Erythroblast (primary cell): ENCODE measurements at places on chromosomes 16 and 17.
A peak's percentile ranks its signal among the peaks of the same experiment; 100 is the strongest.

- peak; percentile 36 for DNase-seq
These were observed 28.9 kb downstream of the ZDHHC7 start for GRCh38 chr16:84982434-84982833.

DNA sequence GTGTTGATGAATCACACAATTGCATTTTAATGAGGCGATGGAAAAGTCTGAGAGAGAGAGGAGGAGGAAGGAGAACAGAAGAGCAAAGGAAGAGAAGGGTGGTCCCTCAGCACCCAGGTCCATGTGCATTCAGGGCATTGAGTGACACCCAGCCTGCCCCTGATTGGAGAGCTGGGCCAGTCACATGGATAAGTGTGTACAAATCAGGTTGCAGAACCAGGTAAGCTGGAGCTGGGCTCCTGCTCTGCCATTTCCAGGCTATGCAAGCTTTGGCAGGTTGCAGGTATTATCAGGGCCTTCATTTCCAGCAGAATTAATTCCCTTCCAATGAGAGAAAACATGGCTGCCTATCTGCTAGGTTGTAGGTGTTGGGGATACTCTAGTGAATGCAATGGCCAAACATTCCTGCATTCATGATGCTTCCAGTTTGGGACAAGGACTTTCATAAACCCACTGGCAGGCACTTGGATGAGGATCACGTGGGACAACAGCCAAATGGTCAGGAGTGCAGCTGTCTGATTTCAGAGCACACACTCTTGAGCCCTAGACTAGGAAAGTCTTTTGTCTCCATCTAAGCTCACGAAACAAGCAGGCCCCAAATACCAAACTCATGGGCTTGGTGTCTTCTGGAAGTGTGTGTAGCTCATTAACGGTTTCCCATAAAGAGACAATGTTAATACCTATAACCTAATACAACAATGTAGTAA lies 577.9 kb upstream of the CDH5 start:
- no peak for DNase-seq

- no peak for DNase-seq
These were observed at the start of gene FGF11 for GRCh38 chr17:7439462-7440112. TSS of gene FGF11 (plus strand) at chr17:7439512. CDS start at chr17:7439621, 109 bp downstream.

- DNase-seq: no peak
These were observed 35.4 kb upstream of the ENPP7 start for GRCh38 chr17:79695293-79695790.

GRCh38 chr17:36463916-36464764 lies 22.3 kb upstream of the ZNHIT3 start:
- peak; percentile 92 for DNase-seq

GRCh38 chr17:83173914-83174361 lies 94.5 kb downstream of the METRNL start:
- DNase-seq: no peak

GRCh38 chr16:57693550-57693949 lies 1.1 kb upstream of the DRC7 start:
- DNase-seq: no peak

DNA sequence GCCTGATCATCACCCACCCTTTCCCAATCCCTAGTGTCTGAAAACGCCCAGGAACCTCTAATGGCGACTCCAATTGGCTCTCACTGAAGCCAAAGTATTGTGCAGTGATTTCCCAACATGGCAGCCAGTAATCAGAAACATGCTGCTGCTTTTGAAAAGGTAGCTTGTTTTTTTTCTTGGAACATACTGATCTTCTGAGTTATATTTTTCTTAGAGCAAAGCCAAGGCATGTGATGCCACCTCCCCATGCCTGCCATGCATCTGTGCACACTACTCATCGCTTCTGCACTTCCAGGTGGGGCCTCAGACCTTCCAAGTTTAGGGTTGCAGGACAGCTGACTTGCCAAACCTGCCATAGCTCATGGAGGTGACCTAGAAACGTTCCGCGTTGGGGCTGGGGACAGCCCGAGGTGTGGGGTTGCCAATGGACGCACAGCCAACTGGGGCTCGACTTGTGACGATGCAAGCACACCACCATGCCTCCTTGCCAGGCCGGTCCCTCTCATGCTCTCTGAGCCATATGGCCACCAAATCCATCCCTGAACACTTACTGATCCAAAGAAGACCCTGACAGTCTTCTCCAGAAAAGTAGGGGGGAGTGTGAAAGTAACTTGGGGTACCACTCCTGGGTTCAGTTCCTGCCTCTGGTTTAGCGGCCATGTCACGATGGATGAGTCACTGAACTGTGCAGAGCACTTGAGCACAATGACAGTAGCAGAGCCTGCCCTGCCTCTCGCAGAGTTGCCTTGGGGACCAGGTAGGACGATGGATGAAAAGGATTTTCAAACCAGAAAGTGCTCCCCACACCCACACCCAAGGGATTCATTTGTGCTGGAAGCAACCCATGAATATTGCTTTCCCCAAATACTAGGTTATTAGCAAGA lies 155.7 kb downstream of the CCDC182 start:
- no peak for DNase-seq

- no peak for DNase-seq
These were observed 244.7 kb downstream of the RBFOX3 start for GRCh38 chr17:79365836-79366770.

- DNase-seq: no peak
These were observed 12.9 kb downstream of the ESRP2 start for GRCh38 chr16:68223072-68223471.
